ENCODE measurements at places on chromosomes 1 and 21. TPM values are rescaled to one million over a fixed set of nuclear protein-coding genes. Genes with fewer than 3 reads are reported as not detected.

Gene PTPRF
- 192 TPM for total RNA-seq

DNA sequence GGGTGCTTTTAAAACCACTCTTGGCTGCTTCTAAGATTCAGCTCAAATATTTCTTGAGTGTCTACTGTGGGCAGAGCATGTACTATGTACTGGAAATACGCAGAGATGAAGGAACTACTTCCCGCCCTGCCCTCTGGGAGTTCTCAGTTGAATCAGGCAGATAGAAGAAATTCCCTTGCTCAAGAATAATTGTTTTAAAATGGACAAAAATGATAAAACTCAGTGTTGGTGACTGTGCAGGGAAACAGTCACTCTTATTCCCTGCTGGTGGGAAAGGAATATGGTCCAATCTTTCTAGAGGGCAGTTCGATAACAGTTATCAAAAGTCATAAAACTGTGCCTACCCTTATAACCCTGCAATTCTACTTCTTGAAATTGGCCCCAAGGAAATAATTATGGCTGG, 16.9 kb upstream of the GRHL3 start:
- H3K4me3 ChIP-seq, result no peak overlapping the region
- H3K36me3 ChIP-seq, result no peaks in the 10 kb centered on the region
- H3K27me3 ChIP-seq, result no peaks in the 10 kb centered on the region
- no peaks in the 10 kb centered on the region for H3K4me1 ChIP-seq
- no peak overlapping the region for H3K27ac ChIP-seq
- DNase-seq, result no peak

Gene CCDC18
- total RNA-seq, result 19.5 TPM

DNA sequence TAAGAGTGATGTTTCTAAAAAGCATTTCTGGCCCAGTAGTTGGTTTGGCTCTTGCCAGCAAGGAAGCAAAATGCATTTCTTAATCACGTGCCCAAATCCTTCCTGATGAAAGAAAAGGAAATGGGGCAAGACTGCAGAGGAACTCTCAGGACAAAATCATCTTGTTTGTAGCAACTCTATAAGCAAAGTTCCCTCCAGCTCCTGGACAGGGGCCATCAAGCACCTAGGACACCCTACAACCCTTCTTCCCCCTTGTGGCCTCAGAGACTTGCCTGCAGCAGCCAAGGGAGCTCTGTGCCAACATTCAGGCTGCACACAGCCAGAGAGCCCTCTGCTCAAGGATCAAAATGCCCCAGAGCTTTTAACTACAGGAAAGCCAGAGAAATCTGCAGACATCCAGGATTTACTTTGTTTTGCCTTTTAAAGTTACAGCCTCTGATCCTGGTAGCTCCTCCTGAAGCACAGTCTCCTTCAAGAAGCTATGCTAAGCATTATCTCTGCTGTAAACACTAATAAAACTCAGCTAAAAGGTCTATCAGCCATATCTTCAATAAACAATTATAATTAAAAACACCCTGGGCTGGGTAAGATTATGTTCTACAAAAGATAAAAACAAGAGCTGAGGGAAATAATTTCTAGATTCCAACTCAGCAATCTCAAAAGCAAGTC, 105.0 kb downstream of the KIAA0319L start:
- H3K4me1 ChIP-seq, result no peaks in the 10 kb centered on the region
- no peak overlapping the region for H3K4me3 ChIP-seq
- H3K27me3 ChIP-seq, result no peaks in the 10 kb centered on the region
- DNase-seq, result no peak
- peaks cover 45% of the 10 kb centered on the region for H3K36me3 ChIP-seq

DNA sequence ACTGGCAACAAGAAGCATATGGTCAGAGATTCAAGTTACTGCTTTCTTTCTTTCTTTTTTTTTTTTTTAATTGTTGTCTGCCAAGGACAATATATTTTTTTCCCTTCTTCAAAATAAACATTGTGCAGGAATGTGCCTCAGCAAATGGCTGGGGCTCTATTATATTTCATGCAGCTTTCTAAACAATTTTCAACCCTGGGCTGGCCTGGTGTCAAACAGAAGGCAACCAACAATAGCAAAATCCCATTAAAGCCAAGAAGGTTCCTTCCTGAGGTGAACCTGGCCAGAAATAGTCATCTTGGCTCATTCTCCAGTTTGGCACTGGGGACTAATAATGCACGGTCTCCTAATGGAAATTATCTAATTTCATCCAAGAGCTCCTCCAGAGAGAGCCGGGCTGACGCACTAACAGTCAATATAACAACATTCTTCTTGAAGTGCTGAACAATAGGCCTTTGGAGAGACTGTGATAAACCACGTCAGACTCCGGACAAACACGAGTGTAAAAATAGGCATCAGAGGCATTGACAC, 35.7 kb upstream of the HLX start:
- DNase-seq, result no peak
- H3K27ac ChIP-seq, result no peak overlapping the region
- H3K36me3 ChIP-seq, result no peaks in the 10 kb centered on the region
- no peak overlapping the region for H3K4me3 ChIP-seq
- no peaks in the 10 kb centered on the region for H3K4me1 ChIP-seq

DNA sequence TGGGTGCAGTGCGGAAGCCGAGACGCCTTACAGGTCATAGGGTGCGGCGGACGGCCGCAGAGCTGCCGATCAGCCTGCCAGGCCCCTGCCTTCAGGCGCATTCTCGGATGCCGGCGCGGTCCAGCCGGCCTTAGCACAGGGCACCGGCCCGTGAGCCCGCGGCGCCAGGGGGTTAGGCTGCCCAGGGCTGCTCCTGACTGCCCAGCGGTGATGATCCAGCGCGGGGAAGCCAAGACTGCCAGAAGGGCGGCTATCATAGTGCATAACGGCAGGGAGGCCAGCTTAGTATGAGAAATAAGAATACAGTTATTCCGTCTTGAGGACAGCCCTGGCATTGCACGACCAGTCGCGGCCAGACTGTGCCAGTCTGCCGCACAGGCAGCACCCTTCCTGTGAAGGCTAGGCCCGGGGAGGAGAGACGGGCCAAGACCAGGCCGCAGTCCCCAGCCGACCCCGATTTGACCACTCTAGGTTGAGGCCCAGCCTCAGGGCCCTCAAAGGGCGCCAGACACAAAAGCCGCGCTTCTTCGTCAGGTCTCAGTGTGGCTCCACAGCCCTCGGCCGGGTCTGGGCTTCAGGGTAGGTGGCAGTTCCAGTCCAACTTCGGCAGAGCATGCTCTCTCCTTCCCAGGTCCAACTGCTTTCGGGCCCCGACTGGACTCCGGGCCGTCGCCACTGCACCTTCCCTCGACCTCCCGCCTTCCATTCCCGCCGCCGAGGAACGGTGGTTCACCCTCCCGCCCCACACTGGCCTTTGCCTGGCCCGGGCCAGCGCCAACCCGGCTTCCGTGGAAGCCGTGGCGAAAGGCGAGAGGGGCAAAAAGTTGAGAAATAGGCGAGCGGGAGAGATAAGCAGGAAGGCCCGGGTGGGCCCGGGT, 829 bp downstream of the ALX3 start:
- peak overlapping the region; percentile 80 for H3K4me3 ChIP-seq
- peaks cover 76% of the 10 kb centered on the region for H3K27me3 ChIP-seq
- DNase-seq, result peak; percentile 47
- H3K4me1 ChIP-seq, result no peaks in the 10 kb centered on the region
- H3K36me3 ChIP-seq, result no peaks in the 10 kb centered on the region
- no peak overlapping the region for H3K27ac ChIP-seq

- no peak overlapping the region for H3K4me3 ChIP-seq
- H3K27ac ChIP-seq, result no peak overlapping the region
- no peaks in the 10 kb centered on the region for H3K4me1 ChIP-seq
- H3K36me3 ChIP-seq, result no peaks in the 10 kb centered on the region
- DNase-seq, result no peak
- no peaks in the 10 kb centered on the region for H3K27me3 ChIP-seq
These were observed 54.3 kb upstream of the SERBP1 start for GRCh38 chr1:67484492-67484891.

Gene RAP1GAP
- total RNA-seq, result 6.4 TPM

DNA sequence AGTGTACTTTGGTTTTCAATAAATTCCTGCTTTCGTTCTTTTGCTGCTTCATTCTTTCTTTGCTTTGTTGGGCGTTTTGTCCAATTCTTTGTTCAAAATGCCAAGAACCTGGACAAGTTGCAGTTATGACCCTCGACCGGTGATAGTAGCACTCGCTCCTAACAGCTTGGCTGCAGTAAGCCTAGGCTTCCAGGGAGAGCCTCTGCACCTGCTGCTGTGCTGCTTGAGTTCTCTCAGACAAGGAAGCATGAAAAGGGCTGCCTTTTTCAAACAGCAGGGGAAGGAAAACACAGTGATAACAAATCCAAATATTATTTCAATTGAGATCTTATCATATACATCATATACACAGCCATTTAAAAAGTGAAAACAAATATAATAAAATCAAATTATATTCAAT, 12.8 kb upstream of the RIPK4 start:
- H3K27me3 ChIP-seq, result no peaks in the 10 kb centered on the region
- no peak for DNase-seq
- H3K4me3 ChIP-seq, result peak overlapping the region; percentile 15
- H3K36me3 ChIP-seq, result no peaks in the 10 kb centered on the region
- no peak overlapping the region for H3K27ac ChIP-seq

- no peaks in the 10 kb centered on the region for H3K36me3 ChIP-seq
- no peak for DNase-seq
- no peak overlapping the region for H3K27ac ChIP-seq
- H3K27me3 ChIP-seq, result no peaks in the 10 kb centered on the region
- H3K4me3 ChIP-seq, result no peak overlapping the region
These were observed 7.4 kb upstream of the TIAM1 start for GRCh38 chr21:31351438-31351837.

GRCh38 chr1:246595146-246595545, 28.9 kb downstream of the CNST start:
- H3K4me1 ChIP-seq, result no peaks in the 10 kb centered on the region
- no peak overlapping the region for H3K4me3 ChIP-seq
- no peak overlapping the region for H3K27ac ChIP-seq
- DNase-seq, result no peak
- no peaks in the 10 kb centered on the region for H3K27me3 ChIP-seq

GRCh38 chr1:209769171-209769904, 13.5 kb downstream of the TRAF3IP3 start:
- H3K4me3 ChIP-seq, result no peak overlapping the region
- no peaks in the 10 kb centered on the region for H3K36me3 ChIP-seq
- no peaks in the 10 kb centered on the region for H3K27me3 ChIP-seq
- DNase-seq, result no peak
- no peak overlapping the region for H3K27ac ChIP-seq
